ENCODE measurements at places on chromosomes 13 and 19.
A peak's percentile ranks its signal among the peaks of the same experiment; 100 is the strongest.

DNA sequence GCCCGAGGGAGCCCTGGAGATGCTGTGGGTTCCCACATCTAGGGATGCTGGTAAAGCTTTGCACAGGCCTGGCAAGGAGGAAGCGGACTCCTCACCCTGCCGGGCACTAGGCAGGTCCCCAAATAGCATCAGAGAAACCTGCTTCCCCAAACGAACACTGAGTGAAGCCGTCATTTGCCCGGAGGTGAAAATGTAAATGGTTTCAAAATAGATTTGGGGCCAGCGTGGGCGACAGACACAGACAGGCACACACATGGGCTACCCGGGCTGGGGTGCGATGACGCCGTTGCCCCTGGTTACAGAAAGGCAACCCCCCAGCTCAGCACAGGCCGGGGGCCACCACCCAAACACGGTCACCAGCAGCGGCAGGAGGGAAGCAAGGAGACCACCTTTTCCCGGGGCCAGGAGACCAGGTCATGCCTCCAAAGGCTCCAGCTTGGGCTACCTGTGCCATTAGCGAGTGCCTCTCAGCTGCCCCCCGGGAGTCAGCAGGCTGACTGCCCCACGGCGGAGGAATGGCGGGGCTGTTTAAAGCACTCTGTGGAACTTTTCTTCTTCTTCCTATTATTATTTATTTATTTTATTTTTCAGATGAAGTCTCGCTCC, 47.5 kb upstream of the NDUFS7 start:
- DNase-seq = no peak

DNA sequence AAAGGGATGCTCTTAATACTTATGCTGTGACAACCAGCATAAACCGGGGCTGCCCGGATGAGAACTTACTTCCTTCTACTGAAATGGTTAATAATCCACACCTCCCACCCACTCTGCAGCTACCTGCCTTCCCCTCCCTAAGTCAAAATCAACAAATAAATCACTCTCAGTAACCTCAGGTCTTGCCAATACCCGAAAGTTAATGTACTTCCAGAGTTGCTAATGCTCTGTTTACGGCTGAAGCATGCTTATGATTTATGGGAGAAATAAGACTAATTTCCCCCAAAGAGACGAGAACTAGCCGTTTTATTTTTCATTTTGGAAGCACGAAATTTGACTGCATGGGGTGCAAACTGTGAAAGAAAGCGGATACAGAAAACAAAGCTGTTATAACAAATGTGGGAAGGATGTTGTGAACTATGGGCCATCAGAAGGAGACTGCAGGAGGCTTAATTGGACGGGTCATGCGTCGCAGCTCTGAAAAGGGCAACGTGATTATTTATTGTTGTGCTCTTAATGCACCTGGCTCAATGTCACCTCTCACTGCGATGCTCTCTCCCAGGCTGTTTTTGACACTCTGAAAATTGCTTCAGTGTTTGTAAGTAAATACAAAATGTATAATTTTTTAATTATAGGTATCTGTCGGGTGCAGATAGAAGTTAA, 114.0 kb upstream of the SLC7A1 start:
- no peak for DNase-seq

DNA sequence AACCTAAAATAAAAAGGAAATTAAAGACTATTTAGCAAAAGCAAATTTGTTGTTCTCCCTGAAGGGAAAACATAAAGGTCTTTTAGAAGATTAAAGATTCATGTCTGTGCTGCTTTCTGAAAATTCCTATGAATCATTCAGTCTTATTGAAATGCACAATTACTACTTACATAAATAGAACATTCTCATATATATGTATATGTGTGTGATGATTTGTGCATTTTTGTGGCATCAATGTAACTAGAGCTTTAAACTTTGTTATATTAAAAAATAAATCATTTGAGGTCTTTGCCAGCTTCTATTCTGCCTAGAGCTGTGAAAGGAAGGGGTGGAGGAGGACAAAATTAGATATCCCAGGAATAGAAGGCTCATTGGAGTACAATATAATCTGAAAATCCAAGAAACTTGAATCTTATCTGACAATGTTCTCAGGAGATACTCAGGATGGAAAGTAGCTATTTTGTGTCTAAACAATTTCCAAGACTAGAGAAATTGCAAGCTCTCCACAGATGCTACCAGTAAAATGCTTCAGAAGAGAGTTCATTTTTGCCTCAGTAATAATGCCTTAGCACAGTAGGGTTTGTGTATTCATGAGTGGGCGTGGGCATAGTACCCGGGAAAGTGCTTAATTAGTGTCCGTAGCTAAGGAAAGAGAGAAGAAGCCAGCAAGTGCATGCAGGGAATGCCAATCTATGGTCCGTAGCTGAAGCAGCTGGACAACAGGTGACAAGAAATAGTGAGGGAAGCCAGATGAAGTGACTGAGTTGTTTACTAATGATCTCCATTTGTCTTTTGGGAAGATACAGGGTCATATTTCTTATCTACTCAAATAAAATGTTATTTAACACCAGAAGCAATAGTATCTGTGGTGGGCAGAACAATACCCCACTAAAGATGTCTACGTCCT, 395.5 kb upstream of the NBEA start:
- no peak for DNase-seq

GRCh38 chr13:94173312-94173854, 306.1 kb downstream of the DCT start:
- no peak for DNase-seq

- DNase-seq = no peak
Measured at GRCh38 chr19:489418-490196, 6.7 kb upstream of the MADCAM1 start.

DNA sequence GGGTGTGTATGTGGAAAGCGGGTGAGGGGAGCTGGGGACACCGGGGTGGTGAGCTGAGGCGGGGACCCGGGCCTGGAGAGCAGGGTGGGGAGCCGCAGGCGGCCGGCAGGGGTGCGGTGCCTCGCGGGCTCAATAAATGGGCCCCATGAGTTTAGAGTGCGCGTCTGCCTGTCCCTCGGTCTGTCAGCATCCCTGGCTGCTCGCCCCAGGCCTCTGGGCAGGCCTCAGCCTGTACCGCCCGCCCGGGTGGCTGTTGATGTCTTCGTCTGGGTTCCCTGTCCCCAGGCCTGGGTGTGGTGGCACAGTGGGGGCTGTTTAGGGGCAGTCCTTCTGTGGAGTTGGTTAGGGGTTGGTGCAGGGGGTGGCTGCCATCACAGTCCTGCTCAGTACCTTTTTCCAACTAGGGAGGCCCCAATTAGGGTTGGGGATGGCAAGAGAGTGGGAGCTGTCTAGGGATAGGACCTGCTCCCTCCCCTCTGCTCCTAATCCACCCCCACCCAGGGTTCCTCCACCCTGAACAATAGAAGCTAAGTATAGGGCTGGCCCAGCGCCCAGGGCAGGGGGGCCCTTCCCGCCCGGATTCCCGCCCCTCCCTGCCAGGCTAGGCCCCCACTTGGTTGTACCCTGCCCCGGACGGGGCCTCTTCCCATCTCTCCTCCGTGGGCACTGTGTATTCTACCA, 12.2 kb downstream of the CIC start:
- DNase-seq = no peak

- no peak for DNase-seq
Measured at GRCh38 chr19:55015126-55015525, 22.9 kb downstream of the GP6 start.

DNA sequence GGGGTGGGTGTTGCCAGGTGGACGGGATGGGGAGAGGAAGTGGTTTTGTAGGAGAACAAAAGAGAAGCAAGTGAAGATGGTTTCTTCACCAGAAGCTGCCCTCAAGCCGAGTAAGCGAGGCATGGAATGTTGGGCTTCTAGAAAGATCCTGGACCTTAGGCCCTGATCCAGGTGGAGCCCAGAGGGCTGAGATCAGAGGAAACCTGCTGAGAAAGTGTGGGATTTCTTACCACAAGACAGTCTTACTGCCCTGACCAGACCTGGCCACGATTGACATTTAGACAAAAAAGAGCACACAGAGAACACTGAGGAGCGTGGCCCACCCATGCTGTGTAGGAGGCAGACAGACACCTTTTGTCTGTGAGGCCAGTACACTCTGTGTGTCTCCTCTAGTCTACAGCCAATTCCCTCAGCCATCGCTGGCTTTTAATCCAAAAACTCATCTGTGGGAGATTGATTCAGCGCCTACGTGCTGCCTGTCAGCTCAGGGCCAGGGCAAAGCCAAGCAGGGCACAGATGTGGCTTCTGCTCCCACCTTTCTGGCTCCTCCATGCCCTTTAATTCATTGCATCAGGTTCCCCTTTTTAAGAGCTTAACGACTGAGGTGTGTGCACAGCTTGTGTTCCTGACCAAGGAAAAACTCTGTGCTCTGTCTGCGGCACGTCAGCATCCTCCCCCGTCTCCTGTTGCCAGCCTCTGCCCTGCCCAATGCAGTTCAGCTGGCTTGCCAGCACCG, 123.3 kb downstream of the AKAP11 start:
- no peak for DNase-seq

GRCh38 chr13:24865163-24865953, 101.4 kb downstream of the RNF17 start:
- no peak for DNase-seq

DNA sequence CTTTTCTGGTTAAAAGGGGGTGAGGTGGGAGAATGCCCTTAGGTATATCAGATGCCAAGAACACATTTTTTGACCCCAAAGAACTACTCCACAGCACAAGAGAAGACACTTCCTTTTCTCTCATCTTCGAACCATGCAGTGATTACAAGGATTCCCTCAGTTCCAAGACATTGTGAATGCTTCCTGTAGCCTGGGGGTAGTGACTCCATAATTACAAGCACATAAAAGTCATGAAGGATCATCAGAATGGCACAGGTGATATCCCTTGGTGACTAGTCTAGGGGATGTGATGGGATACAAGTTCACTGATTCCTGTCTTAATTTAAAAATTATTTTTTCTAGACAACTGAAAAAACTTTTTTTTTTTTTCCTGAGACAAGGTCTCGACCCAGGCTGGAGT, 78.0 kb downstream of the ZC3H13 start:
- DNase-seq = no peak

- no peak for DNase-seq
Measured at GRCh38 chr13:94088742-94089141, 390.7 kb downstream of the DCT start.

GRCh38 chr19:48968179-48968661, 3.1 kb downstream of the FTL start:
- no peak for DNase-seq

- no peak for DNase-seq
Measured at GRCh38 chr19:9872618-9873242, 37.6 kb downstream of the PIN1 start.

GRCh38 chr19:35745328-35746086, at the start of the genes PSENEN and U2AF1L4:
Gene PSENEN (plus strand): TSS chr19:35745651. CDS start chr19:35745931, 280 bp downstream.
Gene U2AF1L4 (minus strand): TSS chr19:35745418. CDS start chr19:35745391, 27 bp downstream.
- DNase-seq = peak; percentile 99

All from AG09319 (cell line).